ENCODE measurements at places on chromosomes 11 and 22.

DNA sequence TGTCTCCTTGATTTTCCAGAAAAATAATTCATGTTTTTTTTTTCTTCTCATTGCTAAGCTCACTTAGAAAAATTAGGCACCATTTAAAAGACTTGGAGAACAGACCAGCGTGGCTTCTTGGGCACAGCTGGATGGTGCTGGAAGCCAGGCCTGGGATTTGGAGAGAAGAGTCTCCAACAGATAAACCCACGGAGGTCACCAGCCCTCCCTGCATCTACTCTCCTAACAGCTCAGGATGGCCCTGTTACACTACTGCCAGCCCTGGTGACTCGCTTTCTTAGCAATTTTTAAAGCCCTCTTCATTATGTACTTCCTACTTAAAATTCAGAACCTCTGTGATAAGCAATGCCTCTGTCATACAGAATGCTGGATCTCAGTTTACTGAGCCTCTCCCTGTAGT is 1.7 kb downstream of the PTH start:
- DNase-seq: no peak

DNA sequence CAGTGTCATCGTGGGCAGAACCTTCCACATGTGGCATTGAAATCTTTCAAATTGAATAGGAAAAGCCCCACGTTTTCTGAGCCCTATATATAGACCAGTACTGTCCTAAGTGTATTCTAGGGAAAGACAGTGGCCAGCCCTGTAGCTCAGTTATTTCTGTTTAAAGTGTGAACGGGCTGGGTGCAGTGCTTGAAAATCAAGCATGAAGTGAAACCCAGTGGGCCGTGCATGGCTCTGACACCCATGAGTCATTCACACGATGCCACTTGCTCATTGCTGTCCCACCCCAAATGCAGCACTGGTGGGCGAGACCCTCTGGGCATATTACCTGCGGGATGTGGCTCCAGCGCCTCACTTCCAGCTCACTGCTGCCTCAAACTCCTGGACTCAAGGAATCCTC is 29.8 kb upstream of the CCDC188 start:
- no peak for DNase-seq

- DNase-seq: no peak
Measured at GRCh38 chr22:20469110-20469868, 26.3 kb downstream of the KLHL22 start.

GRCh38 chr11:110737593-110737992 is 25.4 kb upstream of the ARHGAP20 start:
- no peak for DNase-seq

- DNase-seq: peak; percentile 26
Measured at GRCh38 chr11:121194731-121195596, 93.9 kb downstream of the TECTA start.

DNA sequence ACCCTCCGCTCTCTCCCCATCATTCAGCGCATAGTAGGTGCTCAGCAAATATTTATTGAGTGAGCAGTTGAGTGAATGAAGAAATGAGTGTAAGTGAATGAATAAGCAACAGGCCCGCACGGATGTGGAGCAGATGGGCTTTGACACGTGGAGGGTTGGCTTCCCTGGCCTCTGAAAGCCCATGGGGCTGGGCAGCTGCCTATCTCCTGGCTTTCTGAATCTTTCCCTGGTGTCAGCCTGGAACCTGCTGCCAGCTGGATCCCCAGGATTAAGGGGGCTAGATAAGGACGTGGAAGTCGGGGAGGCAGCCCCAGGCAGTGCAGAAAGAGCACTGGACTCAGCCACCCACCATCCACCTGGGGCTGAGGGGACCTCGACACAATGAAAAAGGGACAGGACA is 12.6 kb downstream of the IL2RB start:
- no peak for DNase-seq

DNA sequence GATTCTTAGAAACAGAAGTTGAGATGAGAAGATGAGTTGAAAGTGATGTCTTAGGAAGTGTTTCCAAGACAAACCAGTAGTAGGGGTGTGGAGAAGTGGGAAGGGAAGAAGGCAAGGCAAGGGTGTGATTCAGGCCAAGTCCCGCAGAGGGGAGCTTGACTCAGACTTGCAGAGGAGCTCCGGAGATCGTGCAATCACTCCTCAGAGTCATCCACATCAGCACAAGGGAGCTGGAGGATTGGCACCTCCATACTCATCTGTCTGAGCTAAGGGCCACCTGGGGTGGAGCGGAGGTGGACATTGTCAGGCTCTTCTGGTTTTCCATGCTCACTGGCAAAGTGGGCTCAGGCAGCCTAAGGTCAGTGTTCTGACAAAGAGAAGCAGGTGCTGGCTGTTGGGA is 44.4 kb downstream of the CHRDL2 start:
- DNase-seq: no peak

DNA sequence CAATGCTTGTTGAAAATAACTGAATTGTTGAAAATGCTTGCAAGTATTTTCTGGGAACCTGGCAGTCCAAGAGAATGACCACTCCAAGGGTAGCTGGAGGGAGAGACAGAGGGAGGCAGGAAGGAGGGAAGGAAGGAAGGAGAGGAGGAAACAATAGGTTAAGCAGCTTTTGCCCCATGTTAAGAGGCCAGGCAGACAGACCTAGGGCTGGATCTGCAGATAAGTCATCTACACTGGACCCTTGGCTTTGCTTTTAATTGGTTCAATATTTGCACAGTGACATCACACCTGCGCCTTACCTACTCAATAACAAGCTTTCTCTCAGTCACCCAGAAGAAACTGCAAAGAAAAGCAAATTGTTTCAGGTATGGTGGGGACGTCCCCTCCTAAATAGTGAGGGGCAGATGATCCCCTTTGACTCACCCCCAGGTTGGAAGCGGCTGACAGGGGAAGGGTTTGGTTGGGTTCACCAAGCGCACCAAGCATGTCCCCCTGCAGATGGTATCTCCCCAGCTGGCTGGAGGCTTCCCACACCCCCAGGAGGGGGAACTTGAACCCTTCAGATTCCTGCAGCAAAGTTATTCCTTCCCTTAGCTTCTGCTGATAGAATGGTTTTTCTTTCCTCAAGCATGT is 24.3 kb downstream of the MYH9 start:
- no peak for DNase-seq

- DNase-seq: no peak
Measured at GRCh38 chr11:93529707-93530467, 13.3 kb downstream of the SMCO4 start.

GRCh38 chr11:129259931-129260348 is 67.8 kb upstream of the ARHGAP32 start:
- no peak for DNase-seq

- DNase-seq: no peak
Measured at GRCh38 chr11:75333807-75334140, 17.7 kb downstream of the ARRB1 start.

DNA sequence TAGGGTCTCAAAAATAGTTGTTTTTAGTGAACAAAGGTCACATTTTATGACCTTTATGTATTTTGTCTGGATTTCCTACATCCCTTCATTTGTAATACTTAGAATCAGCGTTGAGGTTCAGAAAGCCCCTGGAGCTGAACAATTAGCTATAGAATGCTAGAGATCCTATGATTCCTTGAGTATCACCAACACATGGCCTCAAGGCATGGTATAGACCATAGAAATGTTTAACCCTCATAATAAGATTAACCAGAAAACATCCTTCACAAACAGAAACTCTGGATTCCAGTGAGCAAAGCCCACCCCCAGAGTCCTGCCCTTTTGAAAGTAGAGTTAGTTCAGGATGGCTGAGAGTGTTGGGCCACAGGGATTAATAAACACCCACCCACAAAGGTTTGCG is 77.3 kb downstream of the CYB5R2 start:
- no peak for DNase-seq

- no peak for DNase-seq
Measured at GRCh38 chr11:69040581-69041260, 8.0 kb upstream of the TPCN2 start.

GRCh38 chr11:128304666-128305485 is 282.5 kb downstream of the ETS1 start:
- DNase-seq: no peak

- no peak for DNase-seq
Measured at GRCh38 chr11:124194293-124195188, 11.4 kb downstream of the OR10D3 start.

GRCh38 chr11:15765530-15765929 is 590.8 kb downstream of the SOX6 start:
- no peak for DNase-seq

- no peak for DNase-seq
Measured at GRCh38 chr11:107359701-107360100, 97.9 kb downstream of the CWF19L2 start.

DNA sequence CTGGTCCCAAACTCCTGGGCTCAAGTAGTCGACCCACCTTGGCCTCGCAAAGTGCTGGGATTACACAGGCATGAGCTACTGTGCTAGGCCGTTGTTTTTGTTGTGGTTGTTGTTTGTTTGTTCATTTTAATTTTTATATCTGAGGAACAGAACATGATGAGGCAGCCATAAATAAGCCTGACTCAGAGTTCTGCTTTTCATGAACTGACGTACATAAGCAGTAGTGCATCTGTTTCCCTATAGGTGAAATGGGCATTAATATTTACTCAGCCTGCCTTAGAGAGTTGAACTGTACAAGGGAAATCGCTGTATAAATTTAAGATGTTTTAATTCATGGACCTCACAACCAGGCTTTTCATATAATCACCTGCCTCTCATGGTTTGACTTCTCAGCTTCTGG is 80.5 kb downstream of the PDHX start:
- DNase-seq: no peak

DNA sequence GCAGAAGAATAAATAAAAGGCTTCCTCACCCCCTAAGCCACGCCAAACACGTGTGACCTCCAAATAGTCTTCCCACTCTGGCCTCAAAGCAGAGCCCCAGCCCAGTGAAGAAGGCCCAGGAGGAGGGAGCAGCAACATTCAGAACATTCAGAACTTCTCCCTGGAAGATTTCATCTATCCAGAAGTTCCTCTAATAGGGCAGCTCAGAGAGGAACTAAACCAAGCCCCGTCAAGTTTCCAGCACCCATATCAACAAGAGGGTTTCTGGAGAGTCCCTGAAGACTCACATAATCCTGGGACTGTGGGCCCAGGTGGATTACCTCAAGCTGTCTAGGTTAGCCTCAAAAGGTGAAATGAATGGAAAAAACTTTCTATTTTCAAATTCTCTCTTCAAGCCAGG is 39.4 kb downstream of the PC start:
- DNase-seq: no peak

DNA sequence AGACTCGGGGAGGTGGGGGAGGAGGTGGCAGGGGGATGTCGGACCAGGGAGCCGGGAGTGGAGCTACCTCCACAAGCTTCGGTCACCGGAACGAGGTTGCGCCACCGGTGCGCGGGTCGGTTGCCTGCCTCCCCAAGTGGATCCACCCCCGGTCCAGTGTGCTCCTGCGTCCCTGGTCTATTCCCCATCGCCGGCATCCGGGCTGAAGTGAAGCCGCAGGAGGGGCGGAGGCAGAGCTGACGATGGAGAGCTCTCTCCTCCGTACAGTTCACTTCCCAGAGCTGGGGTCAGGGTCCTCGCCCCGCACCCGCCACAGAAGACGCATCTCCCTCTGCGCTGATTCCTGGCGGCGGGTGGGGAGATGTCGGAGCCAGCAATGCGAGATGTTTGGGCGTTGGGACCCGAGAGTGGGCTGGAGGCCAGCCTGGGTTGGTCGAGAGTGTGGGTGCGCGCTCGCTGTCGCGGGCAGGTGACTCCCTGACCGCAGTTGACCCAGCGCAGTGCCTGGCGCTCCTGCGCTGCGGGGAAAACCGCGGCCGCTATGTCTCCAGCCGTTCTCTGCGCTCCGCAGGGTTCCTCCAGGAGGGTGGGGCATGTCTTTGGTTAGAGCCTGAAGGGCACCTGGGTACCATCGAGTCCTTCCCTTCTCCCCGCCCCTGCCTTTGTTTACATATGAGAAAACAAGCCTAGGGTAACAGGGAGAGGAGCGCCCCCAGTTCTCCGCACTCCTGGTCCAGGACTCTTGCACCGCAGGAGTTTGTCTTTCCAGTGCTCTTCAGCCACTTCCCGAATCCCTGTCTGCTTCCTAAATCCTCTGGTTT is 1.7 kb downstream of the C11orf96 start:
- no peak for DNase-seq

- no peak for DNase-seq
Measured at GRCh38 chr22:43881091-43882061, 10.4 kb downstream of the PNPLA5 start.

- DNase-seq: no peak
Measured at GRCh38 chr11:88327462-88328143, 9.9 kb downstream of the CTSC start.

DNA sequence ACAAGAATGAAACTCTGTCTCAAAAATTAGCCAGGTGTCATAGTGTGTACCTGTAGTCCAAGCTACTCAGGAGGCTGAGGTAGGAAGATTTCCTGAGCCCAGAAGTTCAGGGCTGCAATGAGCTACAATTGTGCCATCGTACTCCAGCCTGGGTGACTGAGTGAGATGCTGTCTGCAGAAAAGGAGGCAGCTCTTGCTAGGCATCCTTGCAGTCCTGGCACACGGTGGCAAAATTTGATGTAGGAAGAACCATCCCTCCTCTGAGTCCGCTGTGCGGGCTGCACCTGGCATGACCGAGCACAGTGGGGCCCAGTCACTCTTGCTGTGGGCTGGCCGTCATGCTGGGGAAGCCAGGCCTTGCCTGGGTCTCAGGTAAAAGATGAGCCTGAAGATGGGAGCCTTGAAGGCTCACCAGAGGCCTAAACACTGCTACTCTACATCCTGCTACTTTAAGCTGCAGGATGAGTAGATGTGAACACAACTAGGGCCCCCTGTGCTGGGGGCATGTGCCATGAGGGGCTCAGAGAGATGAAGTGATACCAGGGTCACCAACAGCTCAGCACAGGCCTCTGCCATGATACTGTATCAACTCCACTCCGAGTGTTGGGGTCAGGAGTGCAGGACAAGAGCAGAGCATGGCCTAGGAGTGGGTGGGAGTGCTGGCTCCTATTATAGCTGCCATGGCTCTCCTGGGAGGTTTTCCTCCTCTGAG is 18.6 kb downstream of the CDC45 start:
- no peak for DNase-seq

- DNase-seq: no peak
Measured at GRCh38 chr22:49968313-49968830, 7.8 kb downstream of the PIM3 start.

GRCh38 chr11:29100967-29101366 is 915.9 kb downstream of the KCNA4 start:
- DNase-seq: no peak

- DNase-seq: no peak
Measured at GRCh38 chr11:64893194-64894069, 15.0 kb upstream of the EHD1 start.

GRCh38 chr22:36330655-36331305 is 57.0 kb downstream of the MYH9 start:
- no peak for DNase-seq

- DNase-seq: no peak
Measured at GRCh38 chr22:21069375-21069774, 23.6 kb downstream of the LRRC74B start.

DNA sequence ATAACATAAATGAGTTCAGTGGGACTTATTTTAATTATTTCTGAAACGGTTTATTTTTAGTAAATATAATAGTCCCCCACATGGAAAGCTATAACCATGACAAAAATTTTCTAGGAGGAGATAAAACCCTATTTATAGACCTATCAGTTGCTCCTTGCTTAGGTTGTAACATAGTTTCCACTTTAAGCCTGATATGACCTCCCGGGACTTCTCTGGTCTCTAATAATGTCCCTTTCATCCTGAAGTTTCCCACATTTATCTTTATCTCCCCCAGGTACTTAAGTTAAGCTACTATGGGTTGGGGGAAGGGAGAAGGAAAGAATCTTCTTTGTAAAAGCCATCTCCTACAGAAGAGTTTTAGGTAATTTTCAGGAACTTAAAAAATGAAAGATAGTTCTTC is 117.7 kb downstream of the RBFOX2 start:
- DNase-seq: no peak

- no peak for DNase-seq
Measured at GRCh38 chr22:49502126-49502826, 325.4 kb downstream of the BRD1 start.

- DNase-seq: no peak
Measured at GRCh38 chr11:61079416-61080150, 22.7 kb upstream of the CD5 start.
